Stimulated activated CD8-positive, alpha-beta memory T cell treated with anti-CD3 and anti-CD28 coated beads, Interleukin-12 subunit alpha, Interleukin-12 subunit beta, amount 100 ng/mL, for 4 hours (primary cell): ENCODE measurements at places on chromosomes 11 and 22.

GRCh38 chr11:18749681-18750319, 23.8 kb upstream of the IGSF22 start:
- no peak for DNase-seq

- DNase-seq: no peak
These were observed 36.7 kb downstream of the MARK2 start for GRCh38 chr11:63875506-63876065.

GRCh38 chr11:130905512-130905911, 10.8 kb downstream of the SNX19 start:
- DNase-seq: no peak

GRCh38 chr11:19918302-19919049, 205.8 kb downstream of the NAV2 start:
- no peak for DNase-seq

GRCh38 chr11:86162239-86162638, 82.3 kb upstream of the EED start:
- no peak for DNase-seq
